ENCODE measurements at places on chromosomes 7 and 10.

- DNase-seq, result no peak
These were observed 581.4 kb downstream of the LRMDA start for GRCh38 chr10:76012716-76013327.

DNA sequence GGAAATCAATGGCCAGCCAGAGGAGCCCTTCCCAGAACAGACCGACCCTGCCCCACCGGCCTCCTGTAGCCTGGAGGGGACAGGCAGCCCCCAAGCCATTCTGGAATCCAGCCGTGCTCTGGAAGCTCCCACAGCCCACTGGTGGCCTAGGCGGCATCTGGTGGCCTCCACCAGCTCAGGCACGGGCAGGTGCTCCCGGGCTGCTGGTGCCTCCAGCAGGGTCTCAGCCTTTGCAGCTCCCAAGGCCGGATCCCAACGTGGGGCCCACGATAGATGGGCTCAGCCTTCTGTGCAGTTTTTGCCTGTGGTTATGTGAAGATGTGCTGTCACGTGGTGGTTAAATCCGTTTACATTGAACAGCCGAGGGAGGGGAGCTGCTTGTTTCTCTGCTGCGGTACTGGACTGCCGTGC is 44.4 kb downstream of the JAKMIP3 start:
- no peak for DNase-seq

DNA sequence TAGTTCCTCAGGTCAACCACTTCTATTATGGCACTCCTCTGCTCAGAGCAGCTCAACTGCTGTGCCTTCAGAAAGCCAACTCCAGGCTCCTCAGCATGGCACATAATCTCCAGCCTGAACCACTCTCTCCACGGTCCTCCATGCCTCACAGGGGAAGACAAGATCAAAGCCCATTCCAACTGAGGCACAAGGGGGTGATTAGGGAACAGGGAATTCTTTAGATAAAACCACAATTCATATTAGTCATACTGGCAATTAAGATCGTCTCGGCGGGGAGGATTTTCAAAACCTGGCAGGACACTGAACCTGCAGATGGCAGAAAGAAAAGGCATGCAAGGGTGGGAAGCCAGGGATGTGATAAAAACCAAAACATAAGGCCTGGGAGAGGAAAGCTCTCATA is 361.6 kb downstream of the FGFR2 start:
- no peak for DNase-seq

GRCh38 chr7:139294241-139294640 is 46.9 kb upstream of the FMC1 start:
- DNase-seq, result no peak

- no peak for DNase-seq
These were observed 86.7 kb upstream of the RET start for GRCh38 chr10:42990016-42990720.
